ENCODE measurements at places on chromosomes 11 and 22.

DNA sequence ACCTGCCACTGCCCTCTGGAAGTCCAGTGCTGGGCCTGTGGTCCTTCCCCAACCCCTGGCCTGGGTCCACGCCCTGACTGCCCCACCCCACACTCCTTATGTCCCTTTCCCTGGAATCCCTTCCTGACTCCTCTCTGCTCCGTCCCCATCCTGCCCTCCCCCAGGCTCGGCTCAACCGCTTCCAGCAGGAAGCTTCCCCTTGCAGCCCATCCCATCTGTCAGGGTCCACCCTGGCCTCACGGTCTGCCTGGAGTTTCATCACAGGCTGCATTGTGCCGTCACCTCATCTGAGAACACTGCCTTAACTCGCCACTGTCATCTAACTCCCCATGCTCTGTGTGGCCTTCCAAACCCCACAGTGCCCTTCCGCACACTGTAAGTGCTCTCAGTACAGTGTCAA, 64.3 kb downstream of the NAT10 start:
- DNase-seq: no peak

- DNase-seq: no peak
These were observed 9.2 kb downstream of the KCNC1 start for GRCh38 chr11:17743808-17744119.

GRCh38 chr11:62400760-62401159, 18.1 kb upstream of the SCGB1A1 start:
- DNase-seq: no peak

- peak; percentile 66 for DNase-seq
These were observed at the start of gene ESAM for GRCh38 chr11:124762105-124762623. Gene ESAM (minus strand): TSS chr11:124762290. CDS start chr11:124762154, 136 bp downstream.

Measured in GM23338 (cell line).